Stimulated activated CD4-positive, alpha-beta T cell treated with anti-CD3 and anti-CD28 coated beads, Interleukin-1b, Interleukin-23, amount 100 ng/mL, for 4 hours (primary cell): ENCODE measurements at places on chromosomes 12 and 14.

DNA sequence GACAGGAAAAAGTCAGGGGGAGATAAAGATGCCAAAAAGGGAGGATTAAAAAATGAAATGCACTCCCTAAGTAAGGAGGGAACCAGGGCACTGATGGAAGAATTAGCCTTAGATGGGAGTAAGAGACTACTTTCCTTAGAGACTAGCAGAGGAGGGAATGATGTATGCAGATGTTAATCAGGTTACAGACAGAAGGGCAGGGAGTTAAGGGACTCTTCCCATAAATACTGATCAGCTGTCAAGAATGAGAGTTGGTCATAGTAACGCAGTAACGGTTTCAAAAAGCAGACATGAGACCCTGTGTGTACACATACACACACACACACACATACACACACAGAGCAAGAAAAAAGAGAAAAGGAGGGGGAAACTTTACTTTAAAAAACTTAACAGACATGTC is 93.4 kb downstream of the PHLDA1 start:
- DNase-seq = no peak

GRCh38 chr14:55052269-55052930 is 953 bp downstream of the MAPK1IP1L start:
- DNase-seq = no peak

DNA sequence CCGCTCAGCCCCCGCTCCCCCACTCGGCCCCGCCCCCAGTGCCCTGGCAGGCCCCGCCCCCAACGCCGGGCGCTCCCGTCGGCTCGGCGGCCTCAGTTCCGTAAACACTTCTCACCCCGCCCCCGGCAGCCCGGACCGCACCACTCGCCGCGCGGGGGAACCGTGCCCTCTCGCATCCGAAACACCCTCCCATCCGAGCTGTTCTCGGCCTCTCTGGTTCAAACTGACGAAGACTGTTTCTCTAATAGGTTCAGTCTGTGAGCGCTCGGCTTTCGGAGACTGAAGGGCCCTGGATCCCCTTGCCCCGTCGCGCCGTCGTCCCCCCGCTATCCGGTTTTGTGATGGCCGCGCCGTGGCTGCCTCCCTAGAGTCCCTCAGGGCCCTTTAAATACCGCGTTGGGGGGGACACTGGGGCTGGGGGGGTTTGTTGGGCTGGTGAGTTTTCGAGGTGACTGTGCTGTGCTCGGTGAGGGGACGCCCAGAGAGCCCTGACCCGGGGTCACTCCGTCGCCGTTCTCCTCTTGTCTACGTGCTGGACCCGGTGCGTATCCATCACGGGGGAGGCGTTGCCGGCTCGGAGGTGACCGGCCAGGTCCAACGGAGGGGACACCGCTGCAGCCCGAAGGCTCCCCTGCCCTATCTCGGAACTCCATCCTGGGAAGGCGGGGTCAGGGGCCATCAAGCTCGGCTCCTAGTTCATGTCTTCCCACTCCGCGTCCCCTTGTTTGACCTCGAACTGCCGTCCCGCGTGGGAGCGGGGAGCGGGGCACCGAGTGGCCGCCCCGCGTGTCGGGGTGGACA is at the start of gene TCP11L2:
Gene TCP11L2 (plus strand): TSS at position 333 of the 801 bp plus-strand sequence. CDS start 8,343 bp downstream, outside the sequence.
- peak; percentile 89 for DNase-seq

GRCh38 chr12:111775205-111776193 is 8.8 kb downstream of the ALDH2 start:
- DNase-seq = no peak

DNA sequence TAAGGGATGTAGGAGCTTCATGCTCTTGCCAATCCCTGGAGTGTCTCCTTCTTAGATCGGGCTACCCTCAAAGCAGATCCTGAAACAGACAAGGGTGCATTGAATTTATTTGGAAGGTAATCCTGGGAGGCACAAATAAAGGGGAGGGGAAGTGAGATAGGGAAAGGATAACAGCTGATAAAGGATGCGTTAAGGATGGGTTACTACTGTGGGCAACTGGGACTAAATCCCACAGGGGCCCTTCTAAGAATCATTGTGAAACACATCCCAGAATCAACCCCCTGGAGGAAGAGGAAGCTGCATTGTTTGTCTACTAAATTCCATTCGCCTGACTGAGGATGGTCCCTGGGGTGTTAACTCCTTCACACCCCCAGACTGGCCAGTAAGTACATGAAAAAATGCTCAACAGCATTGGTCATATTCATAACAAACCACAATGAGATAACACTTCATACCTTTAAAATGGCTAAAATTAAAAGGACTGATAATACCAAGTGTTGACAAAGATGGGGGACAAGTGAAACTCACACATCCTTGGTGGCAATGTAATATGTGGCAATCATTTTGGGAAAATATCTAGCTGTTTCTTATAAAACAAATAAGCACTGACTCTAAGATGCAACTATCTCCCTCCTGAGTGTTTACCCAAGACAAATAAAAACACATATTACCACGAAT is 37.0 kb upstream of the CMKLR1 start:
- no peak for DNase-seq

DNA sequence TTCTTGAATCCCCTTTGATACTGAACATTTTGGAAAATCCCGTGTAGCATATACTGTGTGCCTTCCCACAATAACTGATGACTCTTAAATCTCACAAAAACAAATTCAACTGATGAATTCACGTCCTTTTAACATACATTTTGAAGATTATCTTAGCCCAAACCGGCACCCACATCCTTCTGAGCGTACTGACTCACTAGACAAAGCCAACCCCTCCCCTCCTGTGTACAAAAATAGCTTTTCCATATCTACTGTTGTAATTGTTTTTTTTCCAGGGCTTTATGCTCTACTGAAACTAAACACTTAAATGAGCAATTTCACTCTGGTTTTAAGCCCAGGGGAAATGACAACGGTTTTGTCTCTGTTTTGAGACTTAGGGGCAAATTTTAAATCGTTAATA is 109.4 kb upstream of the ATF7IP start:
- DNase-seq = no peak

GRCh38 chr12:2797721-2798418 is 3.1 kb downstream of the FKBP4 start:
- DNase-seq = no peak

DNA sequence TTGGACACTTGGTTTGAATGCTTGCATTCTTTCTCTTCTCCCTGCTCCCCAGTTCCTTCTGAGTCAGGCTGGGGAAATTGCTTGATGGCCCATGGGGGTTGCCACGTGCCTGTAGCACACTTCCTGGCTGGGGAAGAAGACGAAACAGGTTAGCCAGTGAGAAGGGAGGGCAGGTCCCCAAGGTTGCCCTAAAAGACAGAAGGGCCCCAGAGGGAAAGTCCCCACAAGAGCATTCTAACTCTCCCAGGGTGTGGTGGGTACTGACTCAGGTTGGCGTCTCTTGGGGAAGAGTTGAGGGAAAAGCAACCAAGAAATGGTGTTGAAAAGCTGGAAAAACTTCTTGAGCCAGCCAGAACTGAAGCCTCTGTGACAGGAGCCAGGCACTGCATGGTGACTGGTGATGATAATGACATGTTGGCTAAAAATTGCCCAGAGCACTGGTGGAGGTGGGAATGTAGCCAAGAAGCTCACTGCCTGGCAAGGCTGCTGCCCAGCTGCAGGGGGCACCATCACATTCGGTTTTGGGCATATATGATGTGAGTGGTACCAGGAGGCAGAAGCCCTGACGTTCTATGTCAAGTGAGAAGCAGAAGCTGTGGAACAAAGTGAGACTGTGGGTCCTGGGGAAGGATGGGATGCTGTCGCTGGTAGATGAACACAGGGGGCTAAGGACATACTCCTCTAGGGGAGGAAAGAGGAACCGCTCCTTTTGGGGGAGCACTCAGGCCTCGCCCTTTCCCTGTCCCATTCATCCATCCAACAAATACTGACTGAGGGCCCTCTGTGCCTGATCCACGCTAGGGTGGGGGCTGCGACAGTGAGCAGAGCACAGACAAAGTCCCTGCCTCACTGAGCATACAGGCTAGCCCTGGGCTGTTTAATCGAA is 8.1 kb upstream of the RABGGTA start:
- DNase-seq = peak; percentile 43

DNA sequence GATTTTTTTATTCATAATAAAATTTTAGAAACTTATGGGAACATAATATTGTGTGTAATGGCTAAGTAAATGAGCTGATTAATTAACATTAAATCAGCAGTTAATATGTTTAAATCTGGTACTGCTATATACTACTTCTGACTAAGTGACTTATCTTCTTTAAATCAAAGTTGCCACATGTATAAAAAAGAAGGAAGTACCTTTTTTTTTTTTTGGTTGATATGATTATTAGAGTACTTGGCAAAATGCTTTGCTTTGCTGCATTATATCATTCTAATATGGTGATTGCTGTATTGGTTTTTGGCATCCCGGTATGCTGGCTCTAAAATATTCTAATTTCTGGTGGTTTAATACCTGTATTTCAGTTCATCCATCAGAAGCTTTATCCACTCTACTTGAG is 319.1 kb upstream of the RGS6 start:
- DNase-seq = no peak

- no peak for DNase-seq
Measured at GRCh38 chr14:49975799-49976198, 82.9 kb downstream of the ARF6 start.

DNA sequence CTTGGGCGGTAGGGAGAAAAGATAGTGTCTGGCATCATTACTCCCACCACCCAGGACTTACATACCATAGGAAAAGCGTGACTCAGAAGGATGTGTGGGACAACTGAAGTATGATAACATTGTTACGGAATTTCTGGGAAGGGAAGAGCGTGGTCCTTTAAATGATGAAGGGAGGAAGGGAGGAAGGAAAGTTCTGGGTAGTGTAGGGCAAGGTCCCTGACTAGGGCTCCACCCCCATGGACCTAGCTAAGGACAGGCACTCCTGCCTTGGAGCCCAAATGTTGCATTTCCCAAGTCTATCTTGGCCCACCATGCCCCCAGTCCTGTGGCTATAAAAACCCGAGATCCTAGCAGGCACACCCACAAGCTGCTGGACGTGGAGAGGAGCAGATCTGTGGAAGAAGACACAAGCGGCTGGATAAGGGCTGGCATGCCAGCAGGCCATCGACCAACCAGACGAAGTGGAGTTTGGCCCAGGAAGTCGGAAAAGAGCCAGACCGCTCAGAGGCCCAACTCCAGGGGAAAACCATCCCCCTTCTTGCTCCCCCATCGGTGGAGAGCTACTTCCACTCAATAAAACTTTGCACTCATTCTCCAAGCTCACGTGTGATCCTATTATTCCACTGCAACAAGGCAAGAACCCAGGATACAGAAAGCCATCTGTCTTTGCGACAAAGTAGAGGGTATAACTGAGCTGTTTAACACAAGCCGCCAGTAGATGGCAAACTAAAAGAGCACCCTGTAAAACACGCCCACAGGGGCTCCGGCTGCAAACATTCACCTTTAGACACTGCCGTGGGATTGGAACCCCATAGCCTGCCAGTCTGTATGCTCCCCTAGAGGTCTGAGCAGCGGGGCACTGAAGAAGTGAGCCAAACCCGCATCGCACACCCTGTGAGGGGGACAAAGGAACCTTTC is 23.0 kb upstream of the RAB21 start:
- DNase-seq = no peak

DNA sequence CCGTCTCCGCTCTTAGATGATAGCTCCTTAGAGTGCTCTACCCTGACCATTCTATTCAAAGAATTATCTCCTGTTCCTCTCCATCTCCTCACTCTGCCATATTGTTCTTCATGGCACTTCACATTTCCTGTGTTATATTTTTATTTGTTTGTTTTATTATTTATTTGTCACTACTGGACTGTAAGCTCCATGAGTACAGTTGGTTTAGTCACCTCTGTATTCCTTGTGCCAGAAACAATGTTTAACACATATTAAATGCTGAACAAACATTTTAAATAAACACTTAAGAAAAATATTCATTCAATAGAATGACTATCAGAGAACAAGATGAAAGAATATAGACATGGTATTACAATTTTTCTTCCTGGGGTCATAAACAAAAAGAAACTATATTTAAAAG is 35.6 kb downstream of the KIAA0586 start:
- no peak for DNase-seq

DNA sequence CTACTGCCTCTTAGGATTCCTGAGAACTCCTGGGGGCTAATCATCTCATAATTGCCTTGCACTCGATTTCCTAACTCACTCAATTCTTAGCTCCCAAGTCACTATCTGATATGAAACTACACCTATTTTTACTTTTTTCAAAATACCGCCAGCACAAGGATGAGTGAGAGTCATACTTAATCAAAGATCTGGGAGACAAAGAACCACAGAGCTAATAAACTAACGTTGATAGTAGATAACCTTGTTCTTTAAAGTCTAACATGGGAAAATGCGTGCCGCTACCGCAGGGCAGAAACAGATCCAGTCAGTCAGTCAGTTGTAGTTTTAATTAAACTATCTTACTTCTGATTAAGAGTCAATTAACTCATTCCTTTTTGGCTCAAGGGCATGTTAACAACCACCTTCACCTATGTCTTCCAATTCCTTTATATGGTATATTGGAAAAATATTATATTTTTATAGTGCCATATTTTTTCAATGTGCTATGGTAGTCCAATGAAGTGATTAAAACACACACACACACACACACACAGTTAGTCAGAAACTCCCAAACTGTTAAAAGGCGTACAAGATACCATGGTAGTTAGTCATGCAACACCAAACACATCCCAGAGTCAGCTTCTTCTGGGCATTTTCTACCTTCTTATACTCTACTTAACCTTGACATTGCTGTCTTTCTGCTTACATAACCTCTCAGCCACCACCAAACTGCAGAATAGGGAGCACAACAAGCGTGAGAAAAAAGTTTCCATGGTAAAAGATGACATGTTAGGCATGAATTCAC is 114.0 kb downstream of the KLHL28 start:
- no peak for DNase-seq

DNA sequence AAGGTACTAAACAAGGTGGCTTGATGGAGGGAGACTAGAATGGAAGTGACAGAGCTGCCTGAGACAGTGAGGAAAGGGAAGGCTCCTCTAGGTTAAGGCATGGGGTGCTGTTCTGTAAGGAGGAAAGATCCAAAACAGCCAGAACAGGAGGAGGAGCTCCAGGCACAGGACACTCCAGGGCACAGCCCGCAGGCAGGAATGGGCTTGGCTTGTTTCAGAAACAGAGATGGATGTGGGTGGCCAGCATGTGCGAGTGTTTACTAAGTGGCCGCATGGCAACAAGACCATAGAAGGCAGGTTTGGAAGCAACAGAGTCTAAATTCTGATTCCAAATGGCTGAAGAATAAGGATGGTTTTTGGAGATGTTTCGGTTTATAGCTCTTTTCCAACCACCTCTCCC is 889.1 kb downstream of the AACS start:
- no peak for DNase-seq

DNA sequence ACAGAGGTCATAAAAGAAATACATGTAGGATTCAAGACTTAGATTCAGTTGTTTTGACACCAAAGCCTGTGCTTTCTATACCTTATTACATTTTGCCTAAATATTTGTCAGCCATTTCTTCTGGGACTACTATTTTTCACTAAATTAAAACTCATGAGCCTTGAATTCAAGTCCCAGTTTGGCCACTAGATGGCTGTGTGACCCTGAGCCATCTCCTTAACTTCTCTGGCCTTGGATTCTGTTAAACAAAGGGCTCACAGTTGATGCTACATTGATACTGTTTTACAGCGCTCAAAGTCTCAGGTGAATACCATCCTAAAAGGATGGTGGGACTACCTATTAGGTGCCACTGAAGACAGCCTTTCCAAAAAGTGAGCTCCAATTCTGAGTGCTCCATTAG is 39.6 kb upstream of the CCDC198 start:
- no peak for DNase-seq
